ENCODE measurements at places on chromosomes 13 and 19. TPM values are rescaled to one million over a fixed set of nuclear protein-coding genes. Genes with fewer than 3 reads are reported as not detected.

DNA sequence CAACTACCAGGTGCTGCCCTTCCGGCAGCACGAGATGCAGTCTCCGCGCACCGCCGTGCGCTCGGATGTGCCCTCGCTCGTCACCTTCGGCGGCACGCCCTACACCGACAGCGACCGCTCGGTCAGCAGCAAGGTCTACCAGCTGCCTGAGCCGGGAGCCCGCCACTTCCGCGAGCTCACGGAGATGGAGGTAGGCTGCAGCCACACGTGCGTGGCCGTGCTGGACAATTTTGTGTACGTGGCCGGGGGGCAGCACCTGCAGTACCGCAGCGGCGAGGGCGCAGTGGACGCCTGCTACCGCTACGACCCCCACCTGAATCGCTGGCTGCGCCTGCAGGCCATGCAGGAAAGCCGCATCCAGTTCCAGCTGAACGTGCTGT lies 15.2 kb upstream of the CRTC1 start:
- DNase-seq = no peak

GRCh38 chr13:110993788-110994187 lies 78.9 kb upstream of the ANKRD10 start:
- no peak for DNase-seq

DNA sequence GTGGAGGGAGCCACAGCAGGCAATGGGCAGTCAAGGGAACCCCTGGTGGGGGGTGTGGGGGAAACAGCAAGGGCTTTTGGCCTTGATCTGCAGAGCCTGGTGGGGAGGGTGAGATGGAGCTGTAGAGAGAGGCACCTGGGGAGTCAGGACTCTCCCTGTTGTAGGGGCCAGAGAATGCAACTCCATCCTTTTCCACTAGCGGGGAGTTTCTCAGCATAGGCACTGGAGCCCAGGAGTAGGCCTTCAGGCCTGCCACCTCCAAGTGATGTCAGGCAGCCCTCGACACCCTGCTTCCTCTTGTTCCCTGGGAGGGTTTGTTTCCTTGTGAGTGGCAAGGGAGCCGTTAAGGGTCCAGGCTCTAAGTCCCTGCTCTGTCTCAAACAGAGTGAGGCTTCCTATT lies 25.0 kb downstream of the MEGF8 start:
- DNase-seq = no peak

GRCh38 chr19:15563931-15564330 lies 51.1 kb upstream of the CYP4F8 start:
- DNase-seq = no peak

- DNase-seq = no peak
These were observed 38.7 kb upstream of the ZNF254 start for GRCh38 chr19:24048261-24048660.

GRCh38 chr19:2477141-2477710 lies 1.3 kb downstream of the GADD45B start:
- no peak for DNase-seq

DNA sequence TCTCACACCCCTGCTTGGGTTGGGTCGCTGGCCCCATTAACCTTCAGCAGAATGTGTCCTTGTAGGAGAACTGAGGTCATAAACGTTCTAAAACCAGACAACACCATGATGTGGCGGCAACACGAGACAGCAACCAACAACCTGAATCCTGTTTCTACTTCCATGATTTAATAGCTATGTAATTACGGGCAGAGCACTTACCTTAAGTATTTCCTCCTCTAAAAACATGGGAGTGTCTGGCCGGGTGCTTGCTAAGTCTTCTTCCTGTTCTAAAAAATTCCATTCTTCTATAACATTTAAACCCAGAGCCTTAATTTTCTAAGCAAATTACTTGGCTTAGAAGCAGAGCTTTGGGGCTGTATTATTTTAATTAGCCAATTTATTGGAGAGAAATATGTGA lies 33.5 kb upstream of the IRS2 start:
- DNase-seq = no peak

GRCh38 chr19:2573916-2574315 lies 98.0 kb downstream of the GADD45B start:
- no peak for DNase-seq

GRCh38 chr13:43348397-43348796 lies 325.0 kb downstream of the DNAJC15 start:
- no peak for DNase-seq

DNA sequence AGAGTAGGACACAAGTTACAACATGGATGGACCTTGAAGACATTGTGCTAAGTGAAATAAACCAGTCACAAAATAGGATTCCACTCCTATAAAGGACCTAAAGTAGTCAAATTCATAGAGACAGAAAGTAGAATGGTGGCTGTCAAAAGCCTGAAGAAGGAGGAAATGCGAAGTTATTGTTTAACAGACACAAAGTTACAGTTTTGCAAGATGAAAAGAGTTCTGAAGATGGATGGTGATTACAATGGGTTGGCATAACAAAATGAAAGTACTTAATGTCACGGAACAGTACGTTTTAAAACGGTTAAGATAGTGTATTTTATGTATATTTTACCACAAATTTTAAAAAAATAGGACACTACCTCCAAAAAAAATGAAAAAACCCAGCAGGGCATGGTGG lies 34.8 kb downstream of the FOXO1 start:
- no peak for DNase-seq

DNA sequence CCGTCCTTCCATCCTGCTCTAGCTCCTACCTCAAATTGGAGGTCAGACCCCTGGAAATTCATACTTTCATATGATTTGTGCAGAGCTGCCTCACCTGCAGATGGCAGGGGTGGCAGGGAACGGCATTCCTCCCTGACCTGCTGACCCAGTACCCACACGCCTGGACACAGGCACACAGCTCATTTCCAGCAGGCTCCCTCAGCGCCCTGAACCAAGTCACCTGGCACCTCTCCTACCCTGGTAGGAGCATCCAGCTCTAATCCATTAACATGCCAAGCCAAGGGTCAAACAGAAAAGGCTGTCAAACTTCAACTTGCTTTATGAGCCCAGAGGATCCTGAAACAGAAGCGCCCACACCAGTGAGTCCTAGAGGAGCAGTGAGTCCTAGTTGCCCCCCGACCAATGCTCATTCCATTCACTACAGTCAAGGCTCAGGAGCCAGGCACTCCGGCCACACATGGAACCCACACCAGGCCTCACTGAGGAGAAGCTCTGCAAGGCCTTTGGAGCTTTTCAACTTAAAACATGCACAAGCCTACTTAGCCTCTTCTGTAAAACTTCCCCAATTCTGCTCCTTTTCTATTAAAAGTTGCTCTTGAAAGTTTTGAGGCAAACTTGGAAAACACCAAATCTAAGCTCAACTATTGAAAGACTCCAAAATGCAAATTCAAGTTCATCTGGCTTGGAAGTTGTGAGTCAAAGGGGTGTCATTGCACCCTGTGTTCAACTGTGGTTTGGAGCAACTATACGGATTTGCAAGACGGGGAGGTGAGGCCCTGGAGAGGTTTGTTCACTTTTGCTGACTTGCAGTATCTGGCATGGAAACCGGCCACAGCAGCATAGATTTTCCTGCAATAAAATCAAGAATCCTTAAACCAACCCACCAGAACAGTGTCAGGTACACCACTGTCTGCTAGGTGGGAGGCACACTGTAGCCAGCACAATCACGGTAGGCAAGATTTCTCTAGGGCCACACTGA lies 96.7 kb downstream of the CRYL1 start:
- no peak for DNase-seq

DNA sequence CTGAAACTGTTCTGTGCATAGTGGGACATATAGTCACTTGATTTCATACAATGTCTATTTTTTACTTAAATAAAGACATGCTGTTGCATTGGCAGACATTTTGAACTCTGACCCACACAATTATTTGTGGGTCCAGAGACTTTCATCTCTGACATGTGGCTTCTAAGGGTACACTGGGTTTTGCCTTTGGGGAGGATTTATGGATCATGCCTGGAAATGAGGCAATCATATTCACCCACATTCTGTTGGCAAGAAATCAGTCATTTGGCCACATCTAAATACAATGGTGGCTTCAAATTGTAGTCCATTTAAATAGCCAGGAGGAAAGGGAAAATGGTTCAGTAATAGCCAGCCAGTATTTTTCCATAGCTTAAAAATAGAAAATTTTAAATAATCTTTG lies 238.3 kb upstream of the KLF12 start:
- no peak for DNase-seq

GRCh38 chr19:39679791-39680168 lies 24.1 kb downstream of the LGALS16 start:
- DNase-seq = no peak

GRCh38 chr19:1276628-1277022 lies 1.3 kb downstream of the FAM174C start:
- DNase-seq = no peak

- DNase-seq = no peak
These were observed 385.2 kb downstream of the PCDH20 start for GRCh38 chr13:61030445-61030844.

- DNase-seq = no peak
These were observed 15.0 kb upstream of the SLC35E1 start for GRCh38 chr19:16586991-16587832.

DNA sequence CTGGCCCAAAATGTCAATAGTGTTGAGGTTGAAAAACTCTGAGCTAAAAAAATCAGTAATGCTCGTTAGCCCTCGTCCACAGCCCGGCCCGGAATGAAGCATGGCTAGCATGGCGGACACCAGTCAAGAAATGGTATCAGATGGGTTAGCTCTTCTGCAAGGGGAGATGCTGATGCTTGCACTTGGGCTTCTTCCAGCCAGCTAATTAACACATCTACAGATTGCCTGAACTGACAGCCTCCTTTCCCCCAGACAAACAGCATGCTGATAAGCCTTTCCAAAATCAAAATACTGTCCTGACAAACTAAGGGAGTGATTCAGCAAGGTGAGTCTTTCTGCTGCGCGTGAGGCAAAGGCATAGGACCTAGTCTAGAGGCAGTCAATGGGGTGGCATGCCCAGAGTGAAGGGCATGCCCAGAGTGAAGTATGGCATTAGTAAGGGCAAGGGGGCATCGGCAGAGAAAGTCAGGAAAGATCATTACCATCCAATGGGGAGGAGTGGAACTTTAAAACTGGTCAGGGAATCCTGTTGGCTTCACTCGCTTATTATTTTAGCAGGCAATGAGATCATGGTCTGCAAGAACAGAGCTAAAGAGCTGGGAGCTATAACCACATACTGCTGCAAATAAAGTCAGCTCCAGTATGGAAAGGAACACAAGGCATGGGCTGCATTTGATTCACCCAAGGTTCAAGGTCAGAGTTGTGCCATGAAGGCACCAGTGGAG lies 30.2 kb upstream of the UBE2L5 start:
- DNase-seq = no peak

DNA sequence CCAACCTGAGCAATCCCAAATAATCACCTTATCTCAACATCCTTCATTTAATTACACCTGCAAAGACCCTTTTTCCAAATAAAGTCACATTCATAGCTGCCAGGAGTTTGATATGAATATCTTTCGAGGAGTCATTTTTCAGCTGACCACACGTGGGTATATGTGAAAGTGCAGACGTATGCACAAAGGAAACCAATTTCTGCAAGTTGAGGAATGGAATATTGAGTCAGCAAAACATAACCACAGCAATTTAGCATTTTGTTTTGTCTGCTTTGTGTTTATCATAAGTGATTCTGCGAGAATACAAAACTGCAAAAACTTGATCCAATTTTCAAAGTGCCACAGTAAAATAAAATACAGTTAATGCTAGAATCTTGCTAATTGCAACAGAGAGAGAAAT lies 295.9 kb downstream of the SUCLA2 start:
- DNase-seq = no peak

GRCh38 chr19:55578761-55579747 lies 1.6 kb downstream of the ZNF579 start:
- DNase-seq = no peak

DNA sequence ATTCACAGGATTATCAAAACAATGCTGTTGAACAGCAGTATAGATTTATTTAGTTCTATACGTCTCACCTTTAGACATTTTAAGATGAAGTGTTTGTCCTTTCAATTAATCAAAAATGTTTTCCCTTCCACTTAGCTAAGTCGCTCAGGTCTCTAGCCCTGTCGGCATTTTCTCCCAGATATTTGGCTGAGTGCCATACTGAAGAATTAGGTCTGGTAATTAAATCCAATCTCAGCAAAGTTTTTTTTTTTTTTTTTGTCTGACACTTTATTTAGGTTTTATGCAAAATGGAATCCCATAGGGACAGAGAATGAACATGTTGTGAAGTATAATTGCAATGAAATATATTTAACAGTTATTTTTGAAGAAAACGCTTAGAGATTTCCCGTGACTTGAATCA lies 44.1 kb downstream of the RFC3 start:
- DNase-seq = no peak

DNA sequence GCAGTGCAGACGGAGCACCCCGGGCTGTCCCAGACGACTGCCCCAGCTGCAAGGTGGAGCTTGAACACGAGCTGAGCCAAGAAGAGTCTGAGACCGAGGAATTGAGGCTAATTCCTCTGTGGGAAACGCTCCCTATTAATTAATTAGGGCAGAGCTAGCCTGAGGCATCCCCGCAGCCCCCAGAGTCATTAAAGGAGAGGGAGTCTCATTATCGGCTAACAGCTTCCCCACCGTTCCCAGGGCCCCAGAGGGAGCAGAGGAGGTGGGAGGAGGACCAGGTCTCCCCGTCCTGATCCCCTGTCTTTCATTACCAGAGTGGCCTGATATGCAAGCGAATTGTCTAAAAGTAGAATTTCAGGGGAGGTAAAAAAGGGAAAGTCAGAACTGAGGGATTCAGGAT lies 13.1 kb upstream of the SLC1A6 start:
- DNase-seq = no peak

DNA sequence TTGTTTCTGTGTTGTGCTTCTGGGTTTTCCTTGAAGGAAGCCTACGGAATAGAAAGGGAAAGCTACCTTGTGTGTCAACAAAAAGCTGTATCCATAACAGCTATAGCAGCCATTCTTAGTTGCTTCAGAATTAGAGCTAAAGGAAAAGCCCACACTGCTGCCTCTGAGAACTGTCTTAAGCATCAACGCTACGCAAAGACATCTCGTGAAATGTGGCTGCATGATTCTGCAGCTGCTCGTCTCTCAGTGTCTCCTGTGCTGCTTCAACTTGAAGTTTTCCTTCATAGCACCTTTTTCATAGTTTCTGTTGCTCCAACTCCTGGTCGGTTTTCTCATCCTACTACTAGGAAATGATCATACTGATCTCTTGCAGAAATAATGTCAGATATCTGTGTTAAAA lies 140.9 kb upstream of the MAB21L1 start:
- DNase-seq = no peak

- no peak for DNase-seq
These were observed 195.2 kb downstream of the LHFPL6 start for GRCh38 chr13:39407786-39408185.

The CEACAM5 gene
- total RNA-seq = not detected

The FCGBP gene
- total RNA-seq = 1.0 TPM

The ODAD3 gene
- total RNA-seq = 3.1 TPM

The KLF1 gene
- total RNA-seq = not detected

The FFAR2 gene
- total RNA-seq = not detected

The LGALS4 gene
- 0.86 TPM for total RNA-seq

The CLEC11A gene
- 7.9 TPM for total RNA-seq

The KCNC3 gene
- total RNA-seq = 4.0 TPM

The N4BP2L1 gene
- 1.6 TPM for total RNA-seq

All from neural crest cell (in vitro differentiated cells).